ENCODE measurements at places on chromosomes 6 and 20. TPM values are rescaled to one million over a fixed set of nuclear protein-coding genes. Genes with fewer than 3 reads are reported as not detected.
A peak's percentile ranks its signal among the peaks of the same experiment; 100 is the strongest.

DNA sequence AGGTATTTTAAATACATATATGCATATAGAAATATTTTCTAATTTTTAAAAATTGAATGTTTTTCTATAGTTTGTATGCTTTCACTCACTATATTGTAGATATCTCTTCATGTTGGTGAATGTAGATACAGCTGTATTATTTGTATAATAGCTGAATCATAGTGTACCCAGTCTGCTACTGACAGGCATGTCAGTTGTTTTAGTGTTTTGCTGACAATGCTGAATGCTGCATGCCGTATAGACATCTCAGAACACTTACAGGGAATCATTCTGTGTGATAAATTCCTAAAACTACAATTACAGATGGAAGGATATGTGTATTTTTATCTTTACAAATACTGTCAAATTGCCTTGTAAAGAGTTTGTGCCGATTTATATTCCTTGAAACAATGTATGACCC lies 175.4 kb downstream of the SIM1 start:
- no peak for DNase-seq

DNA sequence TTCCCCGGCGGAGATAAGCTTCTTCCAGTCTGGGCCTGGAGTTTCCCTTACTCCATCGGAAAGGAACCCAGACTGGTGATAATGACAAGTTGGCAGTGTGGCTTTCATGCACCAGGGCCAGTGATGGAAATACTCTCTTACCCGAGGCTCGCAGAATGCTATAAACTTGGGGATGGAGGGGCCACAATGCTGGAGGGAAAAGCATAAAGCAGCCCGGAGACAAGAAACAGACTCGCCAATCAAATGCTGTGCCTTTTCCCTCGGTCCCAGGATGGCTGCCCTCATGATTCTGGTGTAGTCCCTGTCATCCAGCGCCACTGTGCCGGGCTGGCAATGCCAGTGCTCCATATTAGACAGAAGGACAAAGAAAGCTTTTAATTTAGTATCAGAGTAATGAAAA lies 325.6 kb downstream of the THBS2 start:
- no peak for DNase-seq

DNA sequence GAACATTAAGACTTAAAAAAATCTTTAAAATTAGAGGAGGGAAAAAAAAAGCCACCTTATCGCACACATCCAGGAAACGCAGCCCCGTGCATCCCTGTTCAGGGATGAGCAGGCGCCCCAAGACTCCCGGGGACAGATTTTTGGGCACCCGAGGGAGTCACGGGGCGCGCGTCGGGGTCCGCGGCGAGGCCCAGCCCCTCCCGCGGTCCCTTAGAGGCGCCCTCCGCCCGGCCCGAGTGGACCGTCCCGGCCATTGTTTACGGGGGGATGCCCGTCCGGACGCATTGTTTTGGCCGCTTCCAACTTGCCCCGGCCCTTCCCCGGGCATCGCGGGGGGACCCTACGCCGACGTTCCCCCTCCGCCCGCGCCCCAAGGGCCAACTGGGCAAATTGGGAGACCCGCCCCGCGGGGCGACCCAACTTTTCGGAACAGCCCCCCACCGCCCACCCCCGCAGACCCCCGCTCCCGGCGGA lies 610 bp downstream of the ZNF217 start:
- peak; percentile 41 for DNase-seq

The CGA gene
- total RNA-seq = not detected

DNA sequence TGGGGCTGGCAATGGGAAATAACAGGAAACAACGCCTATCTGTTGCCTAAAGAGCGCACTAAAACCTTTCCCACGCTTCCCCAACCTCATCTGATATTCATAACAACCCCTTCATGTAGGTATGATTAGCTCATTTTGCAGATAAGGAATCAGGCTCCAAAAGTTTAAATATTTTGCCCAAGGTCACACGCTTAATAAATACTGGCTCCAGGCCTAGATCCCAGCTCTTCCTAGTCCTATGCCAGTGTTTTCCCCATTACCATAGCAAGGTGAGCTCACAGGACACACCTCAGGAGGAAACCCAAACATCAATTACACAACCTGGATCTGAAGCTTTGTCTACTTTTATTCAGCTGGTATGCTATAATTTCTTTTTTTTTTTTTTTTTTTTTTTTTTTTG lies 19.6 kb downstream of the MBOAT1 start:
- no peak for DNase-seq

- DNase-seq = no peak
Measured at GRCh38 chr20:58360936-58361335, 28.1 kb upstream of the VAPB start.

GRCh38 chr6:1129131-1129530 lies 182.8 kb upstream of the FOXQ1 start:
- DNase-seq = no peak

- DNase-seq = no peak
Measured at GRCh38 chr20:44942264-44942973, 17.8 kb downstream of the TOMM34 start.

DNA sequence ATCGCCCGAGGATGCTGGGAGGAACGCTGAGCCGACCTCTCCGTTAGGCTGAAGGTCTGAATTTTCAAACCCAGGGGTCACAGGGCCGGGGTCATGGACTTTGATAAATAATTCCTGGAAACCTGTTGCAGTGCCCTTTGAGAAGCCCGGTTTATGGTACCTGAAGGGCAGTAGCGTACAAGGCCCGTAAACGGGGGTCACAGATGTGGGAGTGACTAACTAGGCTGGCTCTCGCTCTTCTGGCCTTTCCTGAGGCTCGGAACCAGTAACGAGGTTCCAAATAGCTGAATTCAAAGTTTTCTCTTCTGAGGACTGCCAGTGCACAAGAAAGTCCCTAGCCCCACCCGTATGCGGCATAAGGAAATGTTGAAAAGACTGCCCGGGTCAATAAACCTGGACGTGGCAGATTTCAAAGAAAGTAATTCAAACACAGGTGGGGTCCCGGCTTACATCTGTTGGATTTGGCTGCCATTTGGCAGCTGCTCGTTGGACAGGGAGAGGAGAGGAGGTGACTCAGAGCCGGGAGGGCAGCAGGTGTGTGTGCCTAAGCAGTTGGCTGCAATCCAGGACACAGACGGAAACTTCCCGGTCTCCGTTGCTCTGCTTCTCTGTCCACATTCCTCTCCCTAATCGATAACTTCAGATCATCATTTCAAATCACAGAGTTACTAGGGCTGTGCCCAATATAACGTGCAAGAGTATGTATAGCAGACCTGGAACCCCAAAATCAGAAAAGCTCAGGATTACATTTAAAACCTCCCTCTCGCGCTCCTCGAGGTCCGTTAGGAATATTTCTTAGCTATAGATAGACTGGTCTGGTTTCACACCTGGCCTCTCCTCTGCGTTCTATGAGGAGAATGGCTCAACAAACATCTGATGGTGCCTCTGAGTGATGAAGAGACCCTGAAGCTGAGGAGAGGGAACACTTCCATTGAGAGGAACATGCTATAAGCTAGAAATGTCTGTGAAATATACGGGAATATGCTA lies 765 bp upstream of the GMDS start:
- DNase-seq = peak; percentile 29

- DNase-seq = no peak
Measured at GRCh38 chr6:63436356-63436755, 116.6 kb upstream of the LGSN start.

GRCh38 chr6:25958700-25959162 lies 3.9 kb upstream of the TRIM38 start:
- no peak for DNase-seq

DNA sequence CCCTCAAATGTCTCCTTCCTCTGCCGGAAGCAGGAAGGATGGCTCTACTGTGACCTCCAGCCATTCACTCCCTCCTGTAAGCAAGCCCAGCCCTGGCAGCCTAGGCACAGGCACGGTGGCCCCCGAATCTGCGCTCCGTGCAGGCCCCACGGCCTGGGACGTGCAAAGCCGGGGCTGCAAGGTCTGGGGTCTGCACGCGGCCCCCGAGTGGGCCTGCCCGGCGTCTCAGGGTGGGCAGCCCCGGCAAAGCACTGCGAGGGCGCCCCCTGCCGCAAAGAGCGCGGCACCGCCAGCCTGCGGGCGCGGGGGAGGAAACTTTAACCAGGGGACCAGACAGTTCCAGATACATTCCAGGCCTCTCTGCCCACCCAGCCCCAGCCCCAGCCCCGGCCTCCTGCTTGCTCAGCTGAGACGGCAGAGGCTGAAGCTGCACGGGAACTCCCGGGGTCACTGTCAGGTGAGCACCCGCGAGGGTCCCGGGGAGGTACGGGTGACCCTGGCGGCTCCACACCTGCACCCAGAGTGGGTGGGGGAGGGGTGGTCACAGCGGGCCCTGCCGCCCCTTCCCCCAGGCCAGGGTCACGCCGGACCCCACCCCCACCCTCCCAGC lies 98.8 kb downstream of the ASXL1 start:
- DNase-seq = no peak

The LRRC73 gene
- total RNA-seq = 0.11 TPM

- no peak for DNase-seq
Measured at GRCh38 chr6:155194399-155194798, 69.4 kb upstream of the CLDN20 start.

DNA sequence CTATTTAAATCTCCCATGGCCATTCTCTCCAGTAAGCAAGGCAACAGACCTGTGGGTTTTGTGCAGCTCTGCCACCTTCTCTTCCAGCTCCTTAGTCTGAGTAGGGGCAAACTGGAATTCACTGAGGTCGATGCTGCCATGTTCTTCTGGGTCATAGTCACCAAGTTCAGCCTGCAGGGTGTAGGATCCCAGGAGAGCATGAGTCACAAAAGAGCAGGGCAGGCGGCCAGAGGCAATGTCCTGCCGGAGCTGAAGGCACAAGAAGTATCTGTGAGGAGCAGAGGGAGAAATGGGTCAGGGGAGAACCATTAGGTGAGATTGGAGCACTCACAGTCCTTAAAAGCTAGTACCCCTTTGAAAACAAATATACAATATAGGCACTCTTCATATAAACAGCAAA lies 73.7 kb downstream of the SMLR1 start:
- DNase-seq = no peak

DNA sequence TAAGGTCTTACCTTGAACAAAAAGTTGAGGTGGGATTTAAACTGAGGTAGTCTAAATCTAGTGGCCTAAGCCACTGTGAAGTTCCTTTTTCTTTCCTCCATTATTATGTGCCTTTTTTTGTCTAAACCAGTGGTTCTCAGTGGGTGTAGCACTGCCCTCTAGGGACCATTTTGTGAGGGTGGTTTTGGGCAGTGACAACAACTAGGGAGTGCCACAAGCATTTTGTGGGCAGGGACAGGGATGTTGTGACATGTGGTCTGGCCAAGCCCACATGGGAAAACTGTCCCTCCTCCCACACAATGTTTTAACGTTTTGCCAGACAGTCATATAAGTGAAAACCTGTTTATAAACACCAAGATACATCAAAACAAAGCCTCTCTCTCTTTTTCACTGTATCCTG lies 899.4 kb upstream of the FLRT3 start:
- DNase-seq = no peak

The GABRR1 gene
- total RNA-seq = not detected

The GRM1 gene
- not detected for total RNA-seq

- DNase-seq = no peak
Measured at GRCh38 chr6:116705917-116706316, 24.9 kb downstream of the KPNA5 start.

DNA sequence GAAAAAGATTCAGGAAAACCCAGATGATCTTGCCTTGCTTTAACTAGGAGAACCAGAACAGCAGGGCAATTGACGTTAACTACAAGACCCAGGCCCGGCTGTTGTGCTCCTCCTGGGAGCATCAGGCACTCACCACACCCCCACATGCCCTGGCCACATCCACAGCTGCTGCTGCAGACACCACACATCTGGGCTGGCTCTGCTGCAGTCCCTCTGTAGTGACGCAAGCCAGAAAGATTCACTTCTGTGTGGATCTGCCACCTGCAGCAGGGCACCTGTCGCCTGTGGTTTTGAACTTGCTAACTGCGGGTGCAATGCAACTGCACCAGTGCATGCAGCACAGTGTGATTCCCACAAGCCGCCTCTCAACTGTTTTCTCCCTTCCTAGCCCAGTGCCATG lies 228.8 kb downstream of the SYNDIG1 start:
- no peak for DNase-seq

DNA sequence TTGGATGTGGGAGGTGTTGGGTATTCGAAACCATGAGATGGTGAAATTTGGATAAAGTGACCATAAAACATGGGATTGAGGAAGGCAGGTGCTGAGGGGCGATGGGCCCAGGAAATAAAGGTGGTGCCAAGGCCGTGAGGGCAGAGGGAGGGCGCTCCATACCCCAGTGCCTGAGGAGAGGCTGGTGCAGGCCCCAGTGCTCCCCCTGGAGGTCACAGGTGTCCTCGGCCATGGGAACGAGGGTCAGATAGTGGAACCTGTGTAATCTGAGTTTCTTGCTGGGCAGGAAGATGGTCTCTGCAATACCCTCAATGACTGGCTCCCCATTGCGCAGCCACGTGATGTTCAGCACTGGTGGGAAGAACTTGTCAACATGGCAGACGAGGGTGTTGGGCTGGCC lies 16.2 kb downstream of the HLA-DPB1 start:
- peak; percentile 54 for DNase-seq

The RSPO3 gene
- total RNA-seq = not detected

DNA sequence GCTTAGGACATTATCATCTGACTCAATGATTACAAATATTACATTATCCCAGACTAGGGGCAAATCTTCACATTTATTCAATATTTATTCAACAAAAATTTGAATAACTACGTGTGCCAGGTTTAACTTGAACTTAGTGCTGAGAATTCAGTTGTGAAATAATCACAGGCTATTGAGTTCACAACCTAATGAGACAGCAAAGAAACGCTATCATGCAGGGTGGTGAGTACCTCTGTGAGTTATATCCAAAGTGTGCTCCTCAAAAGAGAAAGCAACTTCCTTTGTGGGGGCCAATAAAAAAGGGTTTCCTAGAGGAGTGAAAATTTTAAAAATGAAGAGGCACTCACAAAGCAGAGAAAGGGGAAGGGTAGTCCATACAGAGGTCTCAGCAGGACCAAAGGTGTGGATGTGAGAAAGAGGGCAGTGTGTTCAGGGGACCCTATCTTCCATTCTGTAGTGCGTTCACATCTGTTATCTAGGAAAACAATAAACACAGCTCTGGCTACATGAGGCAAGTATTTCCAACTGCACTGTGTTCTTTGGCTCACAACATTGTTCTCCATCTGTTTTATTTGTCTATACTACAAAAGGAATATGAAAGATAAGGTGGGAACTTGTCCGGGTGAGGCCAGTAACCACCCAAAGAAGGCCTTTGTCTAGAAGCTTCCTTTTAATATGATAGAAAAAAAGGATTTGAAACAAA lies 155.4 kb upstream of the MARCKS start:
- no peak for DNase-seq

- no peak for DNase-seq
Measured at GRCh38 chr20:38199501-38200390, 34.7 kb upstream of the TGM2 start.

DNA sequence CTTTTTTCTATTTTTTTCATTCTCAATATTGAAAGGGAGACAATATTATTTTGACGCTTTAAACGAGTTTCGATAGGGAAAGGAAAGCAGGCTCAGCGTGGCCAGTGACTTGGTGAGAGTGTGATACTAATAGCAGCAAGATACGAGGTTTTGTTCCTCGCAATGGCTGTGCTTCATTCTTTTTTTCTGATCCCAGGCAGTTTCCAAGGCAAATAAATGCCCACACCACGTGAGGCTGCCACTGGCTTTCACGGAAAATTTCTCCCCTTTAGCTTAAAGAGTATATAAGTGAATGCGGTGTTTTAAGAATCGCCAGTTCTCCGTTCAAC lies 196.4 kb upstream of the ZNF184 start:
- no peak for DNase-seq

The XKR7 gene
- not detected for total RNA-seq

GRCh38 chr6:49423817-49424216 lies 39.2 kb downstream of the MMUT start:
- no peak for DNase-seq

Measured in CD8-positive, alpha-beta memory T cell (primary cell).